ENCODE measurements at places on chromosomes 3 and 15.

GRCh38 chr3:100245136-100245535 lies 15.7 kb upstream of the TBC1D23 start:
- no peak for DNase-seq

DNA sequence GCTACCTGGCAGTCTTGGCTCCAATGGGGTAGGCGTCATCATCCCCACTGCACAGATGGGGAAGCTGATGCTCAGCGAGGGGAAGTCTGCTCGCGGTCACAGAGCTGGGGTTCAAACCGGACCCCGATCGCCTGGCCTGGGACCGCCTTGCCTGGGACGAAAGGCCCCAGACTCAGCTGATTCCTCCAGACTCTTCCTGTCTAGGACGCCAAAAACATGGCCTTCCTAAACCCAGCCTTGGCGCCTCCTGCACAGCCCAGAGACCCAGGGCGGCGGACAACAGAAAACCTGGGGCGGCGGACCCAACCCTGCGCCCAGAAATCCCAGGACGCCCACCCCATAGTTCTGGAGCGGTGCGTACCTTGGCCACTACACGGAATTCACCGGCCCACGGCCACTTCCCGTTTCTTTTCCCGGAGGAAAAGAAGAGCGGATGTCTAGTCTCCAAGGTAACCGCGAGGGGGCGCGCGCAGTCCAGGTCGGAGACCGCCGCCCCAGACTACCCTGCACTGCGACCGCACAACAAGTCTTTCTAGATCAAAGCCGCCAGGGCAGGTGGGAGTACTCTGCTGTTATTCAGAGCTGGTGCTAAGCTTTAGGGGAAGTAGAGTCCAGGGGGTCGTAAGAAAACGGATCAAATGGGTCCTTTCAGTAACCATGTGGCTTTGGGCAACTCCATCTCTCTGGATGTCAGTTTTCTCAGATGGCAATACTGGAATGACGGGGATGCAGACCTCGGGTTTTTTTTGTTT lies 4.9 kb upstream of the IL17RD start:
- DNase-seq = peak; percentile 16

- DNase-seq = no peak
Observed at GRCh38 chr3:53675022-53675697, 171.1 kb downstream of the CHDH start.

DNA sequence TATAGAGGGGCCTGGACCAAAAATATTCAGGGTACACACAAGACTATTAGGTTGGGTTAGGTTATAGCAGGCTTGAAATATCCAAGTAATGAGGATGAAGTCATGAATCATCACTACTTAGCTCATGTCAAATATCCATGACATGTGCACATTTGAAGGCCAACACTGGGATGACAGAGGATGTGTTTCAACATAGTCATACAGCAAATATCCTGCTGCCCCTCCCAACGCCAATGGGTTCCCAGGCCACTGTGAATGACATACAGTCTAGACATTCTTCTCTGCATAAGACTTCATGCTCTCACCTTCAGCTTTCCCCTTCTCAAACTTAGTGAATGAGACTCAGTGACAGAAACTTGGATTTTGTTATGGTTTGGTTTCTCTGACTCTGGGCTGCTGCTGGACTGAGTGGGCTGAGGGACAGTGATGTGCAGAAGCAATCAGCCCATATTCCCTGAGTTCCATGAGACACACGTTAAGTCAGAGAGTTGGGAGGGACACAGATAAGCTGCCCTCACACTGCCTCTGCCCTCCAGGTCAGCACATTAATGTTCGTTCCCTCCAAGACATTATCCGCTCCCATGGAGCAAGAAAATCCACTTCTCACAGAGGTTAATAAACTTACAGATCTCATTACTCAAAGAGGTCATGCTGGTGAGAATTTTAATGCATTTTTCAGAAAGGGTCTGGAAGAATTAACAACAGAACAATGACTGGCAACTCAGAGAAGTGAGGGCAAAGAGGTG lies 15.4 kb downstream of the HOMER2 start:
- DNase-seq = no peak

- no peak for DNase-seq
Observed at GRCh38 chr3:19348941-19349564, 200.7 kb downstream of the KCNH8 start.
